ENCODE measurements at places on chromosomes 1 and 21.

GRCh38 chr1:181312946-181313345 lies 170.4 kb upstream of the CACNA1E start:
- no peak for DNase-seq

DNA sequence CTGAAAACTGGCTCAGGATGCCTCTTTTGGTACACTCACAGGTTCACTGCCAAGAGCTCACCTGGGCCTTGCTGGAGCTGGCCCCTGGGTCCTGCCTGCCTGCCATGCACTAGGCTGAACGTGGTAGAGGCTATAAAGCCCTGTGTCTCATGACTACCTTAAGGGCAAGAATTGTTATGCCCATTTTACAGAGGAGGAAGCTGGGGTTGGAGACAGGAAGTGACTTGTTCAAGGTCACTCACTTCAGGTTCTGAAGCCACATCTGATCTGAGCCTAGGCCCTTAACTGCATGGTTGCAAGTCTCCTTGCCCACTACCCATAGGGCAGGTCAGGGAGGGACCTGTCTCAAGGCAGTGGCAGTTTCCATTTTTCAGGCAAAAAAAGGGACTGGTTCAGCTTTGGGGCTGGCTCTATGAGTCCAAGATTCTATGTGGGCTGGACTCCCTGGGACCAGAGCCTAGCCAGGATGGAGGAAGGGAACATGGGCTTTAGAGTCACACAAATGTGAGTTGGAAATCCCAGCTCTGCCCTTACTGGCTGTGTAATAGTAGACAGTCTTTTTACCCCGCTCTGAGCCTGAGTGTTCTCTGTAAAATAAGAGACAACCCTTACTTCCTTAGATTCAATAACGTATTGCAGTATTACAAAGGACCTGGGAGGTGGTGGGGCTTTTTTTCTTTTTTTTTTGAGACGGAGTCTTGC lies 7.8 kb downstream of the STK40 start:
- DNase-seq, result no peak

- no peak for DNase-seq
These were observed 10.6 kb upstream of the RALGPS2 start for GRCh38 chr1:178714453-178714852.

- DNase-seq, result no peak
These were observed 44.0 kb downstream of the MAGI3 start for GRCh38 chr1:113434081-113434873.

DNA sequence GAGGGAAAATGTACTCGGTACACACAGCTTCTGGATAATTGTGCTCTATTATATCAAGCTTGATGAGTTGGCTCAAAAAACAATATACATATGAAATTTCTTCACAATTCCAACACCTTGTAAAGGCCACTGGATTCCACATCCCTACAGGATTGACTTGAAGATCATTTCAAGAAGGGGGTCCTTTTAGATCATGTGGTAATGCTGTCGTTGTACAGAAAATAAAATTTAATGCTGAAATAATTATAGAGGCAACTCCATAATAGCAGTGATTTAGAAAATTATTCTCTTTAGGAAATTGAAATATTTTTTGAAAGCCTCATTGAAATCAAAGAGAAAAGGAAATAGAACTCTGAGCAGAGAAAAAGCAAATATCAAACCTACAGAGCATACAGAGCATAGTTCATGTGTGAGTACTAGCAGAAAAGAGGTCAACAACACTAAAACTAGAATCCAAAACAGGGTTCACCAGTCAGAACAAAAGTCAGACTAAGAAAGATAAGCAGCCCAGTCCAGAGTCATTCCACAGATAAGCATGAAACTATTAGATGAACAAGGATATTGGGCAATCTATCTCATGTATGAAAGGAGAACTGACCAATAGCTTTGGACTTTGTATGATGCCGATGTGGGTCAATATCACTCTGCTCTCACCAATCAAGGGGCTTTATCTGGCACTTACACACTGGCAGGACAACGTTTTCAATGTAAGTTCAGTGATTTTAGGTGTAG lies 79.5 kb upstream of the PALMD start:
- peak; percentile 19 for DNase-seq

- DNase-seq, result no peak
These were observed 32.3 kb upstream of the CNIH3 start for GRCh38 chr1:224583774-224584173.

DNA sequence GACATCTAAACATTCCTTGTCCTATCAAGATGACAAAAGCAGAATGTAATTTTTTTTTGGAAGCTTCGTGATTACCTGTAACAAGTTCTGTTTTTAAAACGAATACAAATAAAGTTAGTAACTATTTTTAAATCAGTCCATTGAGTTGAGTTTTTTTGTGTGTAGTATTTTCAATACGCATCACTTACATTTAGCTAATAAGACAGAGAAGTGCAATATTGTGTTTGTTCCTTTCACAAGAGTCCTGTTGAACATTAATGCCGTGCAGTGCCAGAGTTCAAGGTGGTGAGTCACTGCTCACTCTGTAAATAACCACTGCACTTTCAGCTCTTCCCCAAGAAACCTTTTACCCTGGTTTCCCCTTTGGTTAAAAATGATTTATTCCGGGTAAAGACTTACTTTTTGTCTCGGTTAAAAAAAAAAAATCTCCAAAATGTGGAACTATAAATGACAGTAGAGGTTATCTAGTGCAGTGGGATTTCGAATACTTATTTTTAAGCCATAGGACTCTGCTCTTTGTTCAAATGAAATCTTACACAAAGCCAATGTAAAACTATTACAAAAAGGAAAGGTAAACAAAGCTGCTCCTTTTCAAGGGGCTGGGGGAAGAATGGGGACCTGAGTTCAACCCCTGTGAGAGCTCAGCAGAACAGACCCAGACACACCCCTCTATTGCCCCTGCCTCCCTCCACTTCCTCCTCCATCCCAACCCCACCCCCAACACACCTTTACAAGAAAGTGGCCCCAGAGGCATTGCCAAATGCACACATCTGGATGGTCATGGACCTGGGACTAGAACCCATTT lies 14.8 kb upstream of the NCMAP start:
- no peak for DNase-seq

DNA sequence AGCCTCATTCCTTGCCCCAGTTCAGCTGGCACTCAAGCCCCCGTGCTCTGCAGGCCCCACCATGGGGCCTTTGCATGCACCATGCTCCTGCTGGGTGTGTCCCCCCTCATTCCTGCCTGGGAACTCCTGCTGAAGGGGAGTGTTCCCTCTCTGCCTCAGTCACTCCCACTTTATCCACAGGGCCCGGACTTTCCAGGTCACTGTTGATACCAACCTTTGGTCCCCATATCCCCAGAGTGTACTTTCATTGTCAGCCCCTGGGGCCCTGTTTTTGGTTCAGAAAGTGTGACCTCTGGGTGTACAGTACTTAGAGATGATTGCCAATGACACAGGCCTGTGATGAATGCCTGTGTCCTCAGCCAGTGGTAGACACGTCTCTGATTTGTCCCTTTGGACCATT lies 2.9 kb downstream of the TTC22 start:
- DNase-seq, result no peak

DNA sequence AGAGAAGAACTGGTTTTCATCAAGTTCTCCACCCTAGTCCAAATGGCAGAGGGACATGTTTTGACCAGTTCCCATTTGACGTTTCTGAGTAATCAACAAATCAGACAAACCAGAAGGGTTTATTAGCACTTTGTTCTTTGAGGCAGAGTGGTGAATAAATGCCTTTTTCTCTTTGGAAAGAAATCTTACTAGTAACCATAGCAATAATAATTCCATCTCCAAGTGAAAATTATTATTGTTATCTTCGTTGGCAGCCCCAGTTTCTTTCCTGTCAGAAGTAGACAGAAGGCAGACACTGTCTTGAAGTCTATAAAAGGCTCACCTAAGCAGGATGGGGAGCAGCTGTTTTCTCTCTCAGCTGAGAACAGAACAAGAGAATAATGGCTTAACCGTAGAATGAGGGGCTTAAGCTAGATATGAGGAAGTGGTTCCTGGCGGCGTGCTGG lies 391.6 kb downstream of the PBX1 start:
- DNase-seq, result no peak

- DNase-seq, result no peak
These were observed 5.5 kb downstream of the TRAF5 start for GRCh38 chr1:211332036-211332616.

DNA sequence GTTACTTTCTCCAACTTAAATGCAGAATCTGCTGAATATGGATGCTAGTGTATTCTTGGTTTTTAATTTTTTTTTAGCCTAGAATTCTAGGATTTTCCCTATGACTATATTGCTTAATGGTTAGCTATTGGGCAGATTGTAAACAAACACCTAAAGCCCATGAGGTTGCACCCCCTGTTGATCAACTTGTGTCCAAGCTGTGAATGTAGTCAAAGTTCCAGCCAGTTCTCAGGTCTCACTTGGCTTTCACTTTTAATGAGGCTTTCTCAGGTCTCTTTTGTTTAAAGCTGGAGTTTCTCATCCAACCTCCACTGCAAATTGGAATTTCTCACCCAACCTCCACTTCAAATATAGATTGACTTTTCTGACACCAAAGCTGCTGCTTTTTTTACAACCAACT lies 35.9 kb downstream of the FCER1A start:
- DNase-seq, result no peak

DNA sequence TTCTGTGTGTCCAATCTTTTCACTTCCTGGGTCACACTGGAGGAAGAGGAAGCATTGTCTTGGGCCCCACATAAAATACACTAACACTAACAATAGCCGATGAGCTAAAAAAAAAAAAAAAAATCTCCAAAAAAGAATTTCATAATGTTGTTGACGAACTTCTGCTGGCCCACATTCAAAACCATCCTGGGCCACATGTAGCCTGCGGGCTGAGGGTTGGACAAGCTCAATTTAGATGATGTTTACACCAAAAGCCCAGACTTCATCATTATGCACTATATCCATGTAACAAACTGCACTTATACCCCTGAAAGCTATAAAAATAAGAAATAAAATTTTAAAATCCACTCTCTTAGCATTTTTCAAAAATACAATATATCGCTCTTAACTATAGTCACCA lies 187.8 kb upstream of the PTBP2 start:
- no peak for DNase-seq

DNA sequence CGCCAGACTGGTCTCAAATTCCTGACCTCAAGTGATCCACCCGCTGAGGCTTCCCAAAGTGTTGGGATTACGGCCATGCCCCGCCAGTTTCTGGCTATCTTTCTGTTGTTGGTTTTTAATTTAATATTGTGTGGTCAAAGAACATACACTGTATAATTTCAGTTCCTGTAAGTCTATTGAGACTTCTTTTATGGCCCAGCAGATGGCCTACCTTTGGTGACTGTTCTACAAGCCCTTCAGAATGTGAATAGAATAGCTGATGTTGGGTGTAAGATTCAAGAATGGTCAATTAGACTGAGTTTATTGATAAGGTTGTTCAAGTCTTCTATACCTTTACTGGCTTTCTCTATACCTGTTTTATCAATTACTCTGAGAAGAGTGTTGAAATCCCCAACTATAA lies 10.7 kb downstream of the HES2 start:
- no peak for DNase-seq

DNA sequence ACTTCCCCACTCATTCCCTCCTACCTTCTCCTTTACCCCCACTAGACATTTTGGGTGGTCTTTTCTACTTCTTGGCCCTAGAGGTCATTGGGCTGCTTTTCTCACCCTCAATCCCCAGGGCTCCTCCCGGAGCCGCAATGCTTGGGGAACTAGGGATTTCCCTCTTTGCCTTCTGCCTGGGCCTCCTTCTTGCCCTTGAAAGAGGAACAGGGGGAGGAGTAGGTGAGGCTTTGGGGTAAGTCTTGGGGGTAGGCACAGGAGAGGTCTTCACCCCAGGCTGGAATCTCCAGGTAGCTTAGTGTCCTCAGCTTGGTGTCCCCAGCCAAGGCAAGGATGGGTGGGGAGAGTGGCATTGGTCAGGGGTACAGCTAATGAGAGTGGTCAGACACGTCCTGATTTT lies 56.2 kb upstream of the EPS8L3 start:
- DNase-seq, result no peak

DNA sequence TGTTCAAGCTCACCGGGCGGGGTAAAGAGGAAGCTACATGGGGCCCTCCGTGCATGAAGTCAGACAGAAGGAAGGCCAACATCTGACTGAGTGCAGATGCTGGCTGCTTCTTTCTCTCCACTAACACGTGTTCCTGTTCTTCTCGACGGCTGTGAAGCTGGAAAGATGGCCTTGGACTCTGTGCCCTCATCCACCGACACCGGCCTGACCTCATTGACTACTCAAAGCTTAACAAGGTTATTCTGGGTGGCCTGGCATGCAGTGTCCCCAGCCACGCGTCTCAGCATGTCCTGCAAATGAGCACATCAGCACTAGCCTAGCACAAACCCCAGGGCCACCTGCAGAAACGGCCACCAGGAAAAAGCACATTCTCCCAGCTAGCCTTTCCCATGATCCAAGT lies 41.2 kb downstream of the ACTN2 start:
- no peak for DNase-seq

DNA sequence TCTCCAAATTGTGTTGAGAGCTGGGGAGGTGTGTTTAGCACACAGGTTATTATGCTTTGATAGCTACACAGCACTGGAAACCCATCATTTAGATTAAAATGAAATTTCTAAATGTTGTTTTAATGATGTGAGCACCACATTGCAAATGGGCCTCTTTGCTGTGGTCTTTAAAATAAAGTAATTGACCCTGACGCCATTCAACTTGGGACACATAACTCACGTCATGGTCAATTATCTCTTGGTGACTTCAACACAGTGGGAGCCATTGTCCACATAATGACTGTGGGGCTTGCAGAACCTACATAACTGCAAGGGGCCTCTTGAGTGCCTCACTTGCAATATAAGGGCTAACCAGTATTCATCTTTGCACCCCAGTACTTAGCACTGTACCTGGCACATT lies 280.4 kb downstream of the HLX start:
- DNase-seq, result no peak

DNA sequence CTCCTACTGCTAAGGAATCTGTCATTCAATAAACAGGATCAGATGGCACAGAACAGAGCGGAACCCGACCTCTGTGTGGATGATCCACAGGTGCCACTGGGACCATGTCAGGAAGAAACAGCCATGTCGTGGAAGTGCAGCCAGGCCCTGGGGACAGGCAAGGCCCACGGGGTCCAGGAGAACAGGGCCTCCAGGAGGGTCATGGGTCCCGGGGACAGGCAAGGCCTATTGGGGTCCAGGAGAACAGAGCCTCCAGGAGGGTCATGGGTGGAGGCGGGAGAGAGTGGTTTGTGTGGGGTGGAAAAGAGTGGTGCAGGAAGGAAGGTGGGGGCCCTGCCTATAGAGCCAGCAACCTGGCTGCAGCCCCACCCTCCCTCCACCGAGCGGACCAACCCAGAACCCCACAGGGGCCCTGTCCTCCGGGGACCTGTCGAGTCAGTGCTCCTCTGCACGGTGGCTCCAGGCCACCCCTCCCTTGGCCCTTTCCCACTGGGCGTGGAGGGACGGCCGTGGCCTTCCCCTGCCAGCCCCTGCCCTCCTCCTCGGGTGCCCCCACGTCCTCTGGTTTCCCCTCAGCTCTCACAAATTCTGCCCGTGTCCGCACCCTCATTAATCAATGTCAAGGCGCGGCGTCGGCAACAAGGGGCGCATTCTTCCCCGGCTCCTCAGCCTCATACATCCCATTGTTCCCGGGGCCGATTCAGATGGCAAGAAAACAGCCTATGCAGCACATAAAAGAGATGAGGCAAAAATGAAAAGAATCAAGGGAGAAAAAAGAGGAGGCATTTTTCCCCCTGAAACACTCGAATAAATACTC lies 146.4 kb downstream of the PRDM16 start:
- DNase-seq, result no peak

Data from trophoblast cell (in vitro differentiated cells and primary cell).